Left kidney (tissue), 8 donors: ENCODE measurements at places on chromosomes 3 and 15. TPM values are rescaled to one million over a fixed set of nuclear protein-coding genes. Genes with fewer than 3 reads are reported as not detected.

Gene FBXO45
- polyA plus RNA-seq, result 16.7 TPM

Gene WDR93
- 3.7 TPM for polyA plus RNA-seq

Gene GP5
- 0.40 TPM for polyA plus RNA-seq

Gene NDN
- polyA plus RNA-seq, result 70.3 TPM

Gene C3orf85
- 17.9 TPM for polyA plus RNA-seq

Gene SEC11A
- polyA plus RNA-seq, result 272 TPM
